ENCODE measurements at places on chromosomes 7 and 10.

GRCh38 chr7:158369866-158370265 lies 217.8 kb downstream of the PTPRN2 start:
- DNase-seq: no peak

- DNase-seq: peak; percentile 36
These were observed 132.1 kb downstream of the KLF6 start for GRCh38 chr10:3652886-3653285.

GRCh38 chr7:158544708-158545107 lies 42.9 kb downstream of the PTPRN2 start:
- no peak for DNase-seq

DNA sequence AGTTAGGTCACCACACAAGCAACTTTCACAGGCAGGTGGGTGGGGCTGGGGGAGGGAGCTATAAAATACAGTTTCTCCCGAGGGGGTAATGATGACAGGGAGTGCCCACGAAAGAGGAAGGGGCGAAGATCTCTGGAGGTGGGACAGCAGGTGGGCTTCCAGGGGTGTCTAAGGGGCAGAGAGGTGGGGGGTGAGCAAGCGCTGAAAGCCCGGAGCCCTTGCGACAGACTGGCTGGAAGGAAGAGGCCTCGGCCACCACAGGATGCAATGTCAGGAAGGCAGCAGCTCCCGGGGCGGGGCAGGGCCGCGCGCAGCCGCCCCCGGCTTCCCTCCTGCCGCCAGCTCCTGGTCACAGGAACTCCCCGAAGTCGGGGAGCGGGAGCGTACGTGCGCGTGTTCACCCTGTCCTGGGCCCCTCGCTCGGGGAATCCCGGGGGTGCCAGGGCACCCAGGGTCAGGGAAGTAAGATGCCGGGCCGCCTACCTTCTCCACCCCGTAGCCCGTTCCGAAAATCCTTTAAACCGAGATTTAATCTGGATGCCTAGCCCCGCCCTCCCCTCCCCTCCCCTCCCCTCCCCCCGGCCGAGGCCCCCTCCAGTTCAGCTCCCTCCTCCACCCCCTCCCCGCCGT lies 105.2 kb upstream of the PPIF start:
- peak; percentile 88 for DNase-seq

- DNase-seq: no peak
These were observed 256.4 kb downstream of the KIAA1217 start for GRCh38 chr10:24465124-24465874.

GRCh38 chr7:49376817-49377375 lies 396.5 kb upstream of the VWC2 start:
- no peak for DNase-seq

DNA sequence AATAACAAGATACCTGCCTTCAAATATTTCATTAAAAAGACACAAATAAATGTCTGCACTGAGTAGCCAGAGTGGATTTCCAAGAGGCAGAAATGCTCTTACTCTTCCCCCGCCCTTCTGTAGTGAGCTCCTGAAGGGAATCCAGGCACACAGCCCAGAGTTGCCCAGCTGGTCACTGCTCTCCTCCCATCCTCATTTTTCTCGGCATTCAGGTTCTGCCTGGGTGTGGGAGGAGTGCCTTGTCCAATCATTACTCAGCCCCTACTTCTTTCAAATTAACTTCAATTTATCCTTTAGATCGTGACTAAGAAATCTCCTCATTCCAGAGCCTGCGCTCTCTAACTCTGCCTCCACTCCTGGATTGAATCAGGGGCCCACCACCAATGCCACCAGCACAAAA lies 12.2 kb downstream of the CCDC6 start:
- no peak for DNase-seq

- no peak for DNase-seq
These were observed 438.7 kb upstream of the NRP1 start for GRCh38 chr10:33773253-33773573.

- no peak for DNase-seq
These were observed 982.8 kb upstream of the SORCS1 start for GRCh38 chr10:108147346-108147745.

GRCh38 chr10:13845897-13846296 lies 259.1 kb downstream of the PRPF18 start:
- no peak for DNase-seq

GRCh38 chr10:75211007-75211691 lies 553 bp downstream of the VDAC2 start:
- peak; percentile 65 for DNase-seq

DNA sequence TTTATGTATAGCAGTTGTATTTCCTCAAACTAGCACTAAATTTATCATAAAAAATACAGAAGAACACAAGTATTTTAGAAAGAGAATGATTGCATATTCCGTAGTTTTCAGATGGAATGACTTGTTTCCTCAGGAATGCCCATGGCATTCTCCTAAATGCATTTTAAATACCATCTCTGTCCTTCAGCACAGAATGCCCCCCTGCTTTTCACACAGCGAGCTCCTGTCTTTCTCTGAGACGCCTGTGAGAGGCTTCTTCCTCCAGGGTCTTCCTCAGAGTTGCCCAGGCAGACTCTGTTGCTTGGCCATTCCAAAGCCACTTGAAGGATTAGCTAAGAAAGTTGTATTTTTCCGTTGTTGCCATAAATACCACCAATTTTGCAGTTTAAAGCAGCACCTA lies 10.1 kb downstream of the LANCL2 start:
- no peak for DNase-seq

DNA sequence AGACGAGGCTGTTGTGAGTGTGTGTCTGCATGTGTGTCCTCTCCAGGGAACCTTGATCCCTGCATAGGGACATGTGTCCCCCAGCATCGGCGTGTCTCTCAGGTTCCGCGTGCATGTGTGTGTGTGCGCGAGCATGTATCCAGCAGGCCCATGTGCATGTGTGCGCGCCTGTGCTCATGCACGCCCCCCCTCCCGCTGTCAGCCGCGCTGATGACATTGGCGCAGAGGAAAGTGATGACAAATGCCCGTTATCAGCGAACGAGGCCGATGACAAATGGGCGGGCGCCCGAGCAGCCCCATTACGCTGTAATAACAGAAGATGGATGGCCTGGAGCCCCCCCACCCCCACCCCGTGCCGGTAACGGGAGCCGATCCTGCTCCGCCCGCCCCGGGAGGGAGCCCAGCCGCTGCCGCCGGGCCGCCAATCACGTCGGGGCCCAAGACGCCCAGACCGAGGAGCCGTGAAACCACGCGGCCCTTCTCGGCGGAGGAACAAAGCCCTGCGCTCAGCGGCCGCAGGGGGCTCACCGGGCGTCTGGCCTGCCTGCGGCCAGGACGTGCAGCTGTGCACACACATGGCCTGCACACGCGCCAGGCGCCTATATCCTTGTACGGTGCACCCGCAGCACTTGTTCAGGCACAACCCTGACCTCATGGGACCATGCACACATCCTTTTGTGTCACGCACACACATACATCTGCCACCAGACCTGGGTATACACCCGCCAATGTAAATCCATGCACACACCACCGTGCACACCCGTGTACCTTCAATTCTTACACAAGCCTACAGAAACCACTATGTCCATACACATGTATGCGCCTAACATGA lies 21.5 kb downstream of the POLL start:
- peak; percentile 35 for DNase-seq

GRCh38 chr10:99708428-99709012 lies 23.4 kb downstream of the COX15 start:
- DNase-seq: no peak

DNA sequence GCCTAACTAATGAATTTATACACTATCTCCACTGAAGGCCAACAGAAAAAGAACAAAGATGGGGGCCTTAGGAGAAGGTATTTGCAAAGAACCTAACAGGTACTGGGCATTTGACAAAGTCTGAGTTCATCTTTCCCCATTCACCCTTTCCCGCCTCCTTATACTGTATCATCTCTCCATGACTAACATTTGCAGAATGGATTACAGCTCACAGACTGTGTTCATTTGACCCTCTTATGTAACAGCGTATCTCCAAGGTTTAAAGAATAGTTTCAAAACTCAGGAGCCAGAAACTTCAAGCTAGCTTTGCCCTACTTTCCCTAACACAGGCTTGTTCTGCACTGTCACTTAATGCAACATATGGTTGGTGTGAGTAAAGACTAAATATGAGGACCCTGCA lies 238.7 kb upstream of the CELF2 start:
- no peak for DNase-seq

GRCh38 chr10:115981081-115981480 lies 291.9 kb downstream of the GFRA1 start:
- DNase-seq: no peak

GRCh38 chr10:34885898-34886297 lies 70.8 kb upstream of the PARD3 start:
- no peak for DNase-seq

DNA sequence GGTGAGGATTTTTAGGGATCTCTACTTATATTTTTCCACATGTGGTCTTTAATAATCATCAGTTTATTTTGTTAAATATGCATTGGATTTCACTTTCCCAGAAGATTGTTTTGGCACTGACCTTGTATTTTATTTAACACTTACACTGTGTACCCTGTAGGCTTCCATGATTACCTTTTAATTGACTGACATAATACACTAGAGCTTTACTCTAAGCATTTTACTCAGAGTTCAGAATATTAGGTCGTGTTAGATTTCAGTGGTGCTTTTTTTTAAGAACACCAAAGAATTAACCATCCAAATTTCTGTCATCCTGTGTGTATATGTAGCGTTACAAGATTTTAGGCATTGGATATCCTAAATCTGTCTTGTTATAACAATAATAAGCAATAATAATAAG lies 23.1 kb downstream of the CASD1 start:
- DNase-seq: no peak

DNA sequence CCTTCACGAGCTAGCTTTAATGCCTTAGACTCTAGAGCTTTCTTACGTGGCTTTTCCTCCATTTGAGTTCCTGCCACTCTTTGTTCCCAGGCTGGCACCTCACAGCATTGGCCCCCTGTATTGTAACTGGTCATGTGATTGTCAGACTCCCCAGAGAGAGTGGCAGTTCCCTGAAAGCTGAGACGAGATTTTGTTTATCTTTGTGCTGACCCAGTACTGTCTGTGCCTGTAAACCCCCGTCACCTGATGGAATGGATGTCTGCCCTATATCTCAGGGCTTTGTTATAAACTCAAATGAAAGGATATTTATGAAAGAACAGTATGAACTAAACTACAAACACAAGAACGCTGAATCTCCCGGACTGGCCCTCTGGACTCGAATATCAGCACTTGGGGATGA lies 13.0 kb downstream of the NOBOX start:
- DNase-seq: no peak

DNA sequence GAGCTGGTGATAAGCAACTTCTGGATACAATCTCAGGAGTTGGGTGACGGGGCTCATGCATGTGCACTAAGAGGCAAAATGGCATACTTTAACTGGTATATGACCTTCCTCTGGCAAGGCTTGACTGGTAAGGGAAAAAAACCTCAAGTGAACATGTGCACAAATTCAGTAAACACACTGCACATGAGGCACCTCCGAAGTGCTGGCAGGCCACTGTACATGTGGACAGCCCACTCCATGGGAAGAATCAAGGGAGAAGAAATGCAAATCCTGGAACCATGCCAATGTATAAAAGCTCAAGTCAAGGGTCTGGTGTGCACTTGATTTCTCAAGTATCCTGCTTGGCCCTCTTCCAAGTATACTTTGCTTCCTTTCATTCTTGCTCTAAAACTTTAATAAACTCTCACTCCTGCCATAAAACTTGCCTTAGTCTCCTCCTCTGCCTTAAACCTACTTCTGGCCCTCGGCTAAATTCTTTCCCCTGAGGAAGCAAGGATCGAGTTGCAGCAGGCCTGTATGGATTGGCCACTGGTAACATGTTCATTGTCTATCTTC lies 167.2 kb downstream of the RAMP3 start:
- DNase-seq: no peak

- no peak for DNase-seq
These were observed 5.8 kb upstream of the PPP3CB start for GRCh38 chr10:73501651-73502050.

DNA sequence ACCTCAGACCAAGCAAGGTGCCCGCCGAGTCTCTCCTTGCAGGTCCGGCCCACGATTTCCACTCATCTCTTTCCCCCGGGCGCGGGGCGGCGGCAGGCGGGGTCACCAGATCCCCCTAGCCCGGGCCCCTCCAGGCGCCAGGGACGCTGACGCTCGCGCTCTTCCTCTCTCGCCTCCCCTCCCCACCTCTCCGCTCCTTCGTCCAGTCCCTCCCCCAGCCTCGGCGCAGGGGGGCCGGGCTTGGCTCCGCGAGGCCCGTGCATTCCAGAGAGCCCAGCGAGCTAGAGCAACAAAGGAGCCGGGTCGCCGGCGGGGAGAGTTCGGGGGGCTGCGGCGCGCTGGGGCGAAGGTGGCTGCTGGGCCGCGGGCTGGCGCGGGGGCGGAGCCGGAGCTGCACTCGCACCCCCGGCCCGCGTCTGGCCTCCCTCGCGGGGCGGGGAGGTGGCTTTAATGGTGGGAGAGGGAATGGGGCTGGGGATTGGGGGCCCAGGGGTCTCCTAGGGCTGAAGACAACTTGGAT lies at the start of gene SMO:
Gene SMO, plus strand, starts transcription at position 262 of the 520 bp plus-strand sequence. CDS start 519 bp downstream, outside the sequence.
- DNase-seq: peak; percentile 19

- DNase-seq: no peak
These were observed 8.3 kb downstream of the GALNT17 start for GRCh38 chr7:71140264-71140663.

DNA sequence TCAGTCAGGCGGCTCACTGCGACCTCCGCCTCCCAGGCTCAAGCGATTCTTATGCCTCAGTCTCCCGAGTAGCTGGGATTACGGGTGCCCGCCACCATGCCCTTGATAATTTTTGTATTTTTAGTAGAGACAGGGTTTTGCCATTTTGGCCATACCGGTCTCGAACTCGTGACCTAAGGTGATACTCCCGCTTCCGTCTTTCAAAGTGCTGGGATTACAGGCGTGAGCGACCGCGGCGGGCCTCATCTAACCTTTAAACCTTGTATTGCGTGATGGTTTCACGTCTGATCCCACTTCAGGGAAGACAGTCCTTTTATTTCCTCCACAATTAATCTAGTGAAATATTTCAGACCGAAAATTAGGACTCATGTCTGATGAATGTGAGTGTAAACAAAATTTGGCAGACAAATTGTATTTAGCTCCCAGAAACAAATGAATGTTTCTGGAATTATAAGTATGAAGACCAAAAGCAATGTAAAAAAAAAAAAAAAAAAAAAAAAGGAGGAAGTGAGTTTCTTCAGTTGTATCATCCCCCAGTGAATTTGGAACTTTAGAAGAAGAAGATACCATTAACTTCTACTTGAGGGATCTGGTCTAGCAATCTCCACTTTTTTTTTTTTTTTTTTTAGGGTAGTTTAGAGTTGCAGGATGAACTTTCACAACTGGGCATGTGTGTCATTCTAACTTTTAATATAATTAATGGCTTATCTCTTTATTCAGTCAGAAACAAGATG lies 1.6 kb downstream of the NUP42 start:
- DNase-seq: no peak

- DNase-seq: no peak
These were observed 150.6 kb upstream of the NRG3 start for GRCh38 chr10:81724431-81724830.

DNA sequence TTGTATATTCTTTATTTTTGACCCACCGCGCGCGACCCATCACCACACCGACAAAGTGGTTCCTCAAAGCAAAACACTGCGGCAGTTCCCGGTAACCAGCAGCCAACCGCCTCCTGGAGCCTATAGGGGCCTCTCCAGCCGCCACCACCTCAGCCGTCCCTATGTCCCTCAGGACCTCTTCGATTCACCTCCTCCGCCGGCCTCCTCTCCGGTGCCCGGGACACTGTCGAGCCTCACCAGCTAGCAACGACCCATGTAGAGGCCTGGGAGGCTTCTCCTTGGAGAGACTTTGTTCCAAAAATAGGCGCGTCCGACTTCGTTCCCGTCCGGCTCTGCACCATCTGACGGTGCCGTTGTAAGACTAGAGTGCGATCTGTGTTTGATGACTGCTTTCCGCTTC lies 158.8 kb downstream of the HGF start:
- DNase-seq: no peak

GRCh38 chr10:125296598-125296997 lies 136.2 kb upstream of the CTBP2 start:
- no peak for DNase-seq
